ENCODE measurements at places on chromosomes 1 and 21.

- DNase-seq: no peak
These were observed 21.5 kb downstream of the PDPN start for GRCh38 chr1:13605159-13605558.

DNA sequence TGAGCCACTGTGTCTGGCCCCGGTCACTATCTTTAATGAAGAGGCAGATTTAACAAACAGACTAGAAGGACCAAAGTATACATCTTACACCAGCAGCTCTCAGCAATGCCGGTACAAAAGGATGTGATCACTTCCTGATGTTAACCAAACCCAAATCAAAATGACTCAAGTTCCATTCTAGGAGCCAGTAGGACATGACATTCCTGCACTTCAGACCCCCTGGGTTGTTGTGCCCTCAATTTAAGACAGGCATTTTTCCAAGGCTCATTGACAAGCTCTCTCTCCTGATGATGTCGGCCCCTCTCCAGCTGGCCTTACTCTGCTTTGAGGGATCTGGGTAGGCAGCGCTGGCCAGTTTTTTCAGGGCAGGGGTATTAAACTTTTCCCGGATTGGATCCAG is 35.1 kb downstream of the YARS1 start:
- DNase-seq: no peak

DNA sequence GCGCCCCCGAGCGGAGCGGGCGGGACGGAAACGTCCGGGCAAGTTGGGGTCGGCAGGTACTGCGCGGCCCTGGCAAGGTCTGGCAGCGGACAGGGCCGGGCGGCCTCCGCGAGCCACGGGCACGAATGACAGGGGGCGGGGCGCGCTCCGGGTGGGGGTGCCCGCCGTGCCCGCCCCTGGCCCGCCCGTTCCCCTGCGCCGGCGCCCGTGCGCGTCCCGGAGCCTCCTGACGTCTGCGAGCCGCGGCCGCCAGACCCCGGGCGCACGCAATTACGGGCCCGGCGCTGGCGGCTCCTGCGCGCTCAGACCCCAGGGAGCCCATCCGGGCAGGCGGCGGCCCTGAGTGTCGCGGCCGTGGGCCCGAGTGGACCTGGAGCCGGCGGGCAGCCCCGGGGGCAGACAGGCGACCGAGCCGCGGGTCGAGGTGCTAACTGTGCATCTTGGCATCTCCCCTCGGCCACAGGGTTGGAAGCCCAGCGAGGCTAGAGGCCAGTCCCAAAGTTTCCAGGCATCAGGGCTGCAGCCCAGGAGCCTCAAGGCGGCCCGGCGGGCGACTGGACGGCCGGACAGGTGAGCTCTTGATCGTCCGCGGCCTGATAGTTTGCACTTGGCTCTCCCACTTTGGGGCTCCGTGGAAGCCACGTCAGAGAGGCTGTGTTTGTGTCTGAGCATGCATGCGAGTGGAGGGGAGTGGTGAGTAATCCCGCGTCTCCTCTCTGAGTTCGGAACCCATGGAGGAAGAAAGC is 918 bp downstream of the MIB2 start:
- no peak for DNase-seq

- DNase-seq: no peak
These were observed 145.4 kb downstream of the GRIK3 start for GRCh38 chr1:36888811-36889477.

DNA sequence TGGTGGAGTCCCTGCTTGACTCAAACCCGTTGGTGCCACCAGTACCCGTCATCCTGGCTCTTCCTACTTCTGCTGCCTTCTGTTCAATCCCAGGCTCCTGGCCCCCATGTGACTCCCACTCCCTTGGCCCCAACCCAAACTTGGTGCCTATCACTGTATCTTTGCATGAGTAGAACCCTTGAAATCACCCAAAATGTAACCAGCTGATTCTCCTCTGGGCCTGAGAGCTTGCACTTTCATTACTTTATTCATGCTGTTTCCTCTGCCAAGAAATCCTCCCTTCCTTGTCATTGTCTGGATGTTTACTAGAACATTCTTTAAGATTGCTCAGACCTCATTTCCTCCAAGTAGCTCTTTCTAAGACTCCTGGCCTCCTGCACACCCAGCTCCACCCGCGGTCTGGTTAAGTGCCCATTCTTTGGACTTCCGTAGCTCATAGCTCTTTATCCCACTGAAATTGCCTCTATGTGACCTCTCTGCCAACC is 15.7 kb downstream of the PTAFR start:
- DNase-seq: no peak

GRCh38 chr1:101141376-101141775 is 95.4 kb upstream of the S1PR1 start:
- DNase-seq: no peak

GRCh38 chr1:70290218-70290617 is 64.3 kb downstream of the ANKRD13C start:
- DNase-seq: peak; percentile 1

DNA sequence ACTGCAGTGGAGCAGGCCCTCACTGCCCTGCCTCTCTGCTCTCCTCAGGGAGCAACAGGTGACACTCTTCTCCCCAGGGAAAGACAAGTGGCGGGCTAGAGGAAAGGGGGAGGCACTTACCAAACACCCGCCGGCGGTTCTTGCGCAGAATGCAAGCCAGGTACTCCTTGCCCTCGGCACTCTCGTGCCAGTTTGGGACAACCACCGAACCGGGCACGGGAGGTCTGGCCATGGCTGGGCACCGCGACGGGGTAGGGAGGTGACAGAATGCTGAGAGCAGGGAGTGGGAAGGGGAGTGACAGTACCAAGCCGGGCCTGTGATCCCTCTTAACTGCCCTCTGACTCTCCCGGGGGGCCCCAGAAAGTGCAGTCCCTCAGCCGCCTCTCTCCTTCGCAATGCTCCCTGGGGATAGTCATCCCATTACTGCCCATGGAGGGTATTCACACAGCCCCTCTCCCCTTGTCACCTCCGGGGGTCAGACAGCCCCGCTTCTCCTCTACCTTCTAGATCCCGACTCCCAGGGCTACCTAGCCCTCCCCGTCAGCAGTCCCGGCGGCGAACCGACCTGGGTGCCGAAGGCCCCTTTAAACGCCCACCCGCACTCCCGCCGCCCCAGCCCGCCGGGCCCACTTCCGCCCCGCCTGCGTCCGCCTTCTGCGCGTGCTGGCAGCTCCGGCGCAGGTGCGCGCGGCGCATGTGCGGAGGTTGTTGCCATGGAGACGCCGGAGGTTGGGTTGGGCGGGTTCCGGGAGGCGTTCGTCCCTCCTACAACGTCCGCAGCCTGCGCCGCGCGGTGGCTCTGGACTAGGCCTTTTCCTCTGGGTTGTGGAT is at the start of gene CPLANE2:
Gene CPLANE2, minus strand, starts transcription at position 673 of the 832 bp plus-strand sequence. Its CDS starts 441 bp downstream, at position 232.
- DNase-seq: peak; percentile 80

DNA sequence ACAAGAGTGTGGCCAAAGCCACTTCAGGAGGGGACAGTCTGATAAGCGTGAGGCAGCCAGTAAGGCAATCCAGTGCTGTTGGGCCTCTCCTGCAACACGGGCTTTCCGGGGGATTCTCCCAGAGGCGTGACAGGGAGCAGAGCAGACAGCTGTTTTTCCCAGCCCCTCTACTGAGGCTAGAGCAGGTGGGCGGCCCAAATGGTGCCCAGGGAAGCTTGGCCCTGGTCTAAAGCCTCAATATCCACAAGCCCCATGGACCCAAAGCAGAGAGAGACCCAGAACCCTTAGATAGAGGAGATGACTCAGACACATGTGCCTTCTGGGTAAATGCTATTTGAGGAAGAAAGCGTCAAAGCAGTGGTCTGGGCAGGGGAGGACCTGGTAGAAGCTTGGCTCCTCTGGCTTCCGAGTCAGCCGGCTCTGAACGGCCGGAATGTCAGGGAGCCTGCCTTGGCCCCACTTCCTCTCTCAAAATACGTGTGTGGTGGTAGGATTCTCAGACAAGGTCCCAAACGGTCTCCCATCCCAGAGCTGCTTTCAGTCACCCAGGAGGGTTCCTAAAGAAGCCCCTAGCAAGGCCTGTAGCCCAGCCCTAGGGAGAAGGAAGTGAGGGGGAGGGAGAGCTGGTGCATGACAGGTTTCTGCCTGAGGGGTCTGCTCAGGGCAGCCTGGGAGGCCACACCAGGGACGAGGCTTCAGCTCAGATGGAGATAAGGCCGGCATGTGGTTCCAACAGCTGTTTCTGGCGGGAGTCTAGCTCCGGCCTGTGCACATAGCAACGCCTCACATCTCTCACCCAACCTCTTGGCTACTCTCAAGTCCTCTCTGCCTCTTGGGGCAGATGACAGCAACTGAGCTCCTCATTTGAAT is 28.8 kb downstream of the PIK3C2B start:
- no peak for DNase-seq

DNA sequence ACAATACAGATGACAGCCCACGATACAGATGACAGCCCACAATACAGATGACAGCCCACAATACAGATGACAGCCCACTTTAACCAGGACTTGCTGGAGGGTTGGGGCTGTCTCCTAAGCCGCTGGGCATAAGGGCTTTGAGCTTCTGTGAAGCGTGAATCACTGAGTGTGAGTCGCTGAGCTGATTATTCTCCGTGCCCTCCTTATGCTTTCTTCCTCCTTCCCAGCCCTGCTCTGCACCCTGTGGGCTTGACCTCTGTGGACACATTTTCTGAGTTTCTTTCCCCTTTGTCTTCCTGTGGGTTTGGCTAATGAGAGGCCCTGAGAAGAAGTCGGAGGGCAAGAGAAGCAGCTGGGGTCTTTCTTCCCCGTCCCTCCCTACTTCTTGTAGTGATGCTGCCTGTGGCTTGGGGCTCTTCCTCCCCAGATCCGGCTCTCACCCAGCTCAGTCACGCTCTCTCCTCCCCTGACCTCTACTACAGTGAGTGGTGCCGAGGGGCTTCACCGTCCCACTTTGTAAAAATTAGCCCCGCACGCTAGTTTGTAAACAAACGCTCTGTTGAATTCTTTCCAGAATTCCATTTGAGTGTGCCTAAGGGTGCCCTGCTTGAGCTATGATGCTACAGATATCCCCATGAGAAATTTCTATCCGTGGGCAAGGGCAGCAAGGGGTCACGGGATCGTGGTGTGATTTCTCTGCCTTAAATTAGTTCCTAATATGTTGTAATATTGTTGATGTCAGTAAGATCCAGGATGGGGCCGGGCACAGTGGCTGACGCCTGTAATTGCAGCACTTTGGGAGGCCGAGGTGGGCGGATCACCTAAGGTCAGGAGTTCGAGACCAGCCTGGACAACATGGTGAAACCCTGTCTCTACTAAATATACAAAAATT is 46.4 kb upstream of the SOD1 start:
- no peak for DNase-seq

GRCh38 chr1:207673399-207673798 is 28.5 kb downstream of the CR1L start:
- DNase-seq: no peak

- DNase-seq: no peak
These were observed 334.7 kb upstream of the PRMT6 start for GRCh38 chr1:106721790-106722189.

DNA sequence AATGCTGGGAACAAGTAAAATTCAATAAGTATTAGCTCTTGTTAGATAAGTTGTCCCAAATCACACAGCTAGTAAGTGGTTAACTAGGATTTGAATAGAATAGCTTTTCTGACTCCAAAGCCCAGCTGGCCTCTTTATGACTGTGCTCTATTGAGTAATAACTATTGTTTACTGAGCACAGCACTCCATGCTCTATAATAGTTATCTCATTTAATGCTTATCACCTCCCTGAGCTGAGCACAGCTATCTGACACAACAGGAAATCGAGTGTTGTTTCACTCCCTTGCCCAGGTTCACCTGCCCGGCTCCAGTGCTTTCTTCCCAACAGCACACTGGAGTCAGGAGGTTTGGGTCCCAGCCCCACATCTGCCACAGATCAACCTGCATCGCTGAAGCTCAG is 38.8 kb upstream of the STMN1 start:
- no peak for DNase-seq

DNA sequence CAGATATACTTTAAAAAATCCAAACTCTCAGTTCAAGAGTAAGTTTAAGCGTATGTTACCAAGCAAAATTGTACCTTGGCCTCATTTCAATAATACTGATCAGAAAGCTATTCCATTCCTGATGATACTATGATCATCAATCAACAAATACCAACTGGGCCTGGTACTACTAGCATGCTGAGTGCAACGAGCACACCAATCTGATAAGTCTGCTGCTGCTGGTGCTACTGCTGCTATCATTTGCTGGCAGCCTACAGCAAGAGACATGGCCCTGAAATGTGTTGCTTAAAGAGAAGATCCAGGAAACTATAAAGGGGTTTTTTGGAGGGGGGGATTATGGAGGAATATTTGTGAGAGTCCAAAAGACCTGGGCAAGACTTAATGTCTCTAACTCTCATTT is 39.7 kb downstream of the NME7 start:
- no peak for DNase-seq

DNA sequence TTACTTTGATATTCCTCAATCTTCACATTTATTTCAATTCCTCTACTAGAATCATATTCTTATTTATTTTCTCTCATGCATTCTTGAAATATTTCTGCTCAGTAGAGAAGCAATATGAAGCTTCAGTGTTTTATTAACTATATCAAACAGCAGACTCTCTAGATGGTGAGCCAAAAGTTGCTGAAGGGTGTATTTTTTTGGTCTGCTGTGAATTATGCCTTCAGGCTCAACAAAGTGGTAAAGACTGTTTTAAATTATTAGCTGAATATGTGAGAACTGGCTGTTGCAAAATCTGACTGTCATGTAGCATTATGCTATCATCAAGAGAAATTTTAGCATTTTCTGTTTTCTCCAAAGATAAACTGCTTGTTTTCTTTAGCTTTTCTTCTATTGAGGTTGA is 24.9 kb upstream of the CDC42BPA start:
- DNase-seq: no peak

GRCh38 chr1:178485541-178485981 is 11.2 kb downstream of the CLEC20A start:
- no peak for DNase-seq

DNA sequence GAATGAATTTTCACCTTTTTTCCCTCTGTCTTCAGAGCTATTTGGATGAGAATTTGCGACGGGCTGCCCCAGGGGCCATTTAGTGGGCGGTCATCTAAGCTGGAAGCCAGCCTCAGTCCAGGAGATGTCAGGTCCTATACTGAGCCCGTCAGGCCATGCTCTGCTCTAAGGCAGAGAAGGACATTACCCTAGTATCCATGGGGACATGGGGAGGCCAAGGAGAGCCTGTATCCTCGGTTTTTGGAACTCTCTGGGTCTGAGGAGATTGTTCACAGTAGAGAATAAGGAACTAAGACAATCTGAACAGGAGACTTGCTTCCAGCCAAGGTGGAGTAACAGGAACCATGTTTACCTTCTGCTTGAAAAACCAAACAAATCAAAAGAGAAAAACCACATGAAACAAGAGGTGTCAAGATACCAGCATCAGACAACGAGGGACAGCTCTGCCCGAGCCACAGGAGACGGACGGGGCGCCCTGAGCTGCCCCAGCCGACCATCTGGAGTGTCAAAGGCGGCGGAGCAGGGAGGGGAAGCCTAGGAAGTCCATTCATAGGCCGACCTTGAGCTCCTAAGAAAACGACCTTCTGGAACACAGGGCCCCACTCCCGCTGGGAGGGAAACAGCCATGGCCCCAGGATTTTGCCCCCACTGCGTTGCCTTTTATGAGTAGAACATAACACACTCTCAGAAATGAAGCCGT is 20.0 kb upstream of the ADARB1 start:
- no peak for DNase-seq

Measured in fibroblast of skin of left quadriceps (primary cell).